Stimulated activated CD4-positive, alpha-beta T cell treated with anti-CD3 and anti-CD28 coated beads, TNF-alpha, amount 100 ng/mL, for 4 hours (primary cell): ENCODE measurements at places on chromosomes 1 and 21.

GRCh38 chr1:237124856-237125462 lies 83.0 kb downstream of the RYR2 start:
- DNase-seq: no peak

DNA sequence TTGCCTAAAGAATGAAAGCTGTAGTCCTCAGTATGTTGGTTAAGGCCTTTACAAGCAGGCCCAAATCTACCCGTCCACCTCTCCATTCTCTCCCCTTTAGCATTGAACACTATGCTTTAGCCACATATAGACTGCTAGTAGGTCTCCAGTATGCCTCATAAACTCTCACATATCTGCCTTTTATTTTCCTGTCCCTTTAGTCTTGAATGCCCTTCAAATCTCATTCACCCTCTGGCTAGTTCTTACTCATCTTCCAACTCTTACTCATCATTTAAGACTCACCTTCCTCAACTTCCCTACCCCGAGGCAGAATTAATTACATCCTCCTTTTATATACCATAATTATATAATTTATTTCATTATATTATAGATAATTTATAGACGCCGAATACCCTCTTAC lies 78.7 kb upstream of the TSPAN2 start:
- DNase-seq: no peak

- DNase-seq: no peak
Measured at GRCh38 chr1:237875291-237875690, 15.4 kb downstream of the ZP4 start.

DNA sequence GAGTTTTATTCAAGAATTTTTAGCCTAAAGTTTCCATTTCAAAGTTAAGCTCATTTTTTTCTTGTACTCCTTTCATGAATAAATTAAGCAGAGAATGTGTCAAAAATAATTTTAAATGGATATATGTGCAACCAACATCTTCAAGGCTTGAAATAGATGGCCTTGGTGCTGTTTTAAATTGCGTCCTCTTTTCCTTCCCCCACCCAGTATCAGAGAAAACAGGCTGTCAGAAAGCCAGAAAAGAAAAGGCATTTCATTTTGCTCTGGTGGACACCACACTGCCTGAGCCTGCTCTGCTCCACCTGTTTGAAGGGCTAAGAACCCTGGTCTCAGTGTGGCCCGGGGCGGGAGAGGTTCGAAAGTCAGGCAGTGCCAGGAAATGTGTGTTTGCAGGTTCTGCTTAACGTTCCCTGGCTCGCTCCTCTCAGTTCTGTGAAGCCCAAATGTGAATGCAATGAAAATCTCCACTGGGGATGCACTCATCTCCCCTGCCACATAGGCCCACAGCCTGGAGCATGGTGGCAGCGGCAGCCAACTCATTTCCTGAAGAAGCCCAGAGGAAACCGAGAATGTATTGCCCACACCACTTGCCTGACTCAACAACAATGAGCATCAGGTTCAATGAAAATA lies 134.4 kb downstream of the SDCCAG8 start:
- no peak for DNase-seq

- no peak for DNase-seq
Measured at GRCh38 chr1:167502192-167502551, 16.2 kb downstream of the CD247 start.
